ENCODE measurements at places on chromosomes 2 and 18.

- no peak for DNase-seq
Observed at GRCh38 chr2:43057026-43057741, 169.2 kb downstream of the ZFP36L2 start.

GRCh38 chr18:54117853-54118773 lies 106.4 kb downstream of the MBD2 start:
- no peak for DNase-seq

GRCh38 chr18:79776674-79777073 lies 21.1 kb upstream of the KCNG2 start:
- DNase-seq, result no peak

GRCh38 chr2:15559379-15560139 lies 1.6 kb downstream of the NBAS start:
- DNase-seq, result no peak

GRCh38 chr2:189517847-189518535 lies 62.6 kb downstream of the SLC40A1 start:
- no peak for DNase-seq

DNA sequence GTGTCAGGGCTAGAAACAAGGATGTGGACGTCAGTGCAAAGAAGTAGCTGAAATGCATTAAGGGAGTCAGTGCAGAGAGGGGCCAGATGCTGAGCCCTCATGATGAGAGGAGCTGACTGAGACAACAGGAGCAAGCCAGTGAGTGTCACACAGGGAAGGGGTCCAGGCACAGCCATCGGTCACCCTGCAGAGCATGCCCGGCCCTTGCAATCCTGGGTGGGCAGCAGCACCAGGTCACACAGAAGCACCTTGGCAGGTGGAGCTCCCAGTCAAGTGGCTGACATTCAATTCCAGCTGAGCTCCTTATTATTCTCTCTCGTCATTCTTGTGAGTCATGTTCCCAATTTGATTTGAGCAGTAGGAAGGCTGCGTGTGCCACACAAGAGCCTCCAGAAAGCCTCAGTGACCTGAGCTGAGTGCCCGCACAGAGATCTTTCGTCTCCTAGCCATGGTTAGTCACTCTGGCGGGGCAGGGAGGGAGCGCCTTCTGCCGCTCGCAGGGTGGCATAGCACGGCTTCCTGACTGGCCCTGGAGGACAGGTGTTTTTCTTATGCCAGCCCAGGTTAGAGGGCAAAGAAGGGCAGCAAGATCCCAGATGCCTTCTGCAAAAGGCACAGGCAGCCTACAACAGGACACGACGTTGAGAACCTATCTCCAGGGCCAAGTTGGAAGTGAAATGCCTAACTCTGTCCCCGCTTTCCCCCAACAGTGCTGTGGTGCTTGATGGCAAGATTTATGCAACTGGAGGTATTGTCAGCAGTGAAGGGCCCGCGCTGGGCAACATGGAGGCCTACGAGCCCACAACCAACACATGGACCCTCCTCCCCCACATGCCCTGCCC lies 220.9 kb downstream of the ATAD2B start:
- no peak for DNase-seq

All from SW 1271 (cell line).